ENCODE measurements at places on chromosomes 3 and 15.

DNA sequence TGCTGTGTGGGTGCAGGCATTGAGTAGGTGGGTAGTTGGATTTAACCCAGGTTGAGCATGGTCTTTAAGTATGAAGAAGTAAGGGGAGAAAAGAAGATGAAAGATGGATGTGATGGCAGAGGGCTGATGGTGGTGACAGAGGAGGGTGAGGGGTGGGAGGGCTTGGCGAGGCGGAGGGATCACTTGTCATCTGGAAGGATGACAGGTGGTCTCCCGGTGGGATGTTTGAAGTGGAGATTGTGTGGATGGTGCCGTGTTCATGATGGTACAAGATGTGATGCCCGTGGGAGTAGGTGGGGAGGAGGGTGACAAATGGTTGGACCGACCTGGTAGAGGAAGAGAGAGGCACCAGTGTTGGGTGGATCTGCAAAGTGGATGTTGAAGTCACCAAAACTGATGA lies 208.8 kb downstream of the RPLP1 start:
- no peak for DNase-seq

- peak; percentile 76 for DNase-seq
These were observed 6.5 kb downstream of the DAG1 start for GRCh38 chr3:49476563-49476962.

DNA sequence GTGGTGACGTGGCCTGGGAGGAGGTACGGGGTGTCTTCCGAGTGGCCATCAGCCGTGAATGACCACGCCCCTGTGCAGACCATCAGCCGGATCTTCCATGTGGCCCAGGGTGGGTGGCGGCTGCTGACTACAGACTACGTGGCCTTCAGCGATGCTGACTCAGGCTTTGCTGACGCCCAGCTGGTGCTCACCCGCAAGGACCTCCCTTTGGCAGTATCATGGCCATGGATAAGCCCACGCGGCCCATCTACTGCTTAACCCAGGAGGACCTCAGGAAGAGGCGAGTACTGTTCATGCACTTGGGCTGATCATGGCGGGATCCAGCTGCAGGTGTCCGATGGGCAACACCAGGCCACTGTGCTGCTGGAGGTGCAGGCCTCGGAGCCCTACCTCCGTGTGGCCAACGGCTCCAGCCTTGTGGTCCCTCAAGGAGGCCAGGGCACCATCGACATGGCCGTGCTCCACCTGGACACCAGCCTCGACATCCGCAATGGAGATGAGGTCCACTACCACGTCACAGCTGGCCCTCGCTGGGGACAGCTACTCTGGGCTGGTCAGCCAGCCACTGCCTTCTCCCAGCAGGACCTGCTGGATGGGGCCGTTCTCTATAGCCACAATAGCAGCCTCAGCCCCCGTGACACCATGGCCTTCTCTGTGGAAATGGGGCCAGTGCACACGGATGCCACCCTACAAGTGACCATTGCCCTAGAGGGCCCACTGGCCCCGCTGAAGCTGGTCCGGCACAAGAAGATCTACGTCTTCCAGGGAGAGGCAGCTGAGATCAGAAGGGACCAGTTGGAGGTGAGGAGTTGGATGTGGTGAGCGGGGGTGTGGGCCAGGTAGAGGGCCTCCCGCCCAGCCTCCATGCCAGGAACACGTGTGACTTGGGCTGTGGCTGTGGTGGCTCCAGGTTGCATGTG lies 178.4 kb downstream of the TBC1D2B start:
- DNase-seq = no peak

DNA sequence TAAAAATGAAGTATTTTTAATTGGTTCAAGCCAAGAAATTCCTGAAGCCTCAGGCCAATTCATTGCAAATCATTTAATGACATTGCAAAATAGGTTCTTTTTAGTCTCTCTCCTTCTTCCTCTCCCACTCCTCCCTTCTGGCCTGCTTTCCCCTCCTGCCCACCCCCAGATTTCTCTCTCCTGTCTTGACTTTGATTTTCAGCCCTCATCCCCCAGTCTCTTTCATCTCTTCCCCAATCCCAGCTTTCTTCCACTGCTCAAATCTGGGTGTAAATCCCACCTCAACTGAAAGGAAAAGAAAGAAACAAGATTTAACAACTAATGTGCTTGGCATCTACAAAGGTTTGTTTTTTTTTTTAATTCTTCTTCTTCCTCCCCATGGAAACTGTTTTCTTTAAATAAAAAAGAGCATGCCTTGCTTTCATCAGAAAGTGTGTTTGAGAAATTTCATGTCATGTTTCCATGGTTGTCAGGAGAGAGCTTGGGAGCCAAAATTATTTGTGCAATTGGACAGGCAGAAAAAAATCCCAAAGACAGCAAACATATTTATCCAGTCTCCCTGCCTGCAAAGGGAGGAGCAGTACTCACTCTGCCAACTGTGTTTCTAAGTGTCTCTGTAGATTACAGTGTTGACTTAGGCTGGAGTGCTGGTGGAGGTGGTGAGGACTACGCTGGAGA lies 50.4 kb downstream of the BOC start:
- no peak for DNase-seq

GRCh38 chr15:75713338-75713895 lies 769 bp upstream of the CSPG4 start:
- no peak for DNase-seq

DNA sequence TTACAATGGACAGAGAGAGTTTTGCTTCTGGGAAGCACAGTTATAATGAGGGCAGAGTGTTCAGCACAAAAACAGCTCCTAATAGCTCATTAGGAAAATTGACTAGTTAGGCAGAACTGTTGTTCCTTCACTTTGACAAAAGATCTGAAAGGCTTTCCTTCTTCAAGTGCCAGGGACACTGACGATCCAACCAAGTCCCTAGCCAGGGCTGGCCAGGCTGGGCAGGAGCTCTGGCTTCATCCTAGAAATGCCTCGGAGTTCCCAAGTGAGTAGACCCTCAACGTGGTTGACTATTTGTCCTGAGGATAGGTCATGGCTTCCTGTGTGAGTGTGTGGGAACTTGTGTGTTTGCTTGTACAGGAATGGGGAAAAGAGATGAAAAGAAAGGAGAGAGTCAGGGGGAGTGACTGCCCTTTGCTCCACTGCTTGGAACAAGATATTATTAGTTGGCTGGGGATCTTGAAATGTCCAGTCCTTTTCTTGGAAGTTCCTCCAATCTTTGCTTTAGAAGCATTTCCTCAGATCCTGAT lies 617.9 kb downstream of the NTRK3 start:
- DNase-seq = no peak

DNA sequence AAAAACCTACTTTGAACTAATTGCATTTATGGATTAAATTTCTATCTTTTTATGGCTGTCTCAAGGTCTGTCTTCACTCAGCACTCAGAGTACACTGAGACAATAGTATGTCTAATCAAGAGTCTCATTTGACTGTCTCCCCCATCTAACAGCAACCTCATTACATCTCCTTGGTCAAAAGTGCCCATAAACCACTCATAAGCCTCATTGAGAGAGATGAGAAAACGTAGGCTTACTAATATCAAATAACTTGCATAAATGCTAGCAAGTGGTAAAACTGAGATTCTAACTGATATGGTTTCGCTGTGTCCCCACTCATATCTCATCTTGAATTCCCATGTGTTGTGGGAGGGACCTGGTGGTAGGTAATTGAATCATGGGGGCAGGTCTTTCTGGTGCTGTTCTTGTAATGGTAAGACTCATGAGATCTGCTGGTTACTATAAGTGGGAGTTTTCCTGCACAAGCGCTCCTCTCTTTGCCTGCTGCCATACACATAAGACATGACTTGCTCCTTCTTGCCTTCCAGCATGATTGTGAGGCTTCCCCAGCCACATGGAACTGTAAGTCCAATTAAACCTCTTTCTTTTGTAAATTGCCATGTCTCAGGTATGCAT lies 113.9 kb downstream of the TFDP2 start:
- DNase-seq = no peak

GRCh38 chr3:195708061-195708460 lies 12.7 kb upstream of the MUC20 start:
- DNase-seq = no peak

DNA sequence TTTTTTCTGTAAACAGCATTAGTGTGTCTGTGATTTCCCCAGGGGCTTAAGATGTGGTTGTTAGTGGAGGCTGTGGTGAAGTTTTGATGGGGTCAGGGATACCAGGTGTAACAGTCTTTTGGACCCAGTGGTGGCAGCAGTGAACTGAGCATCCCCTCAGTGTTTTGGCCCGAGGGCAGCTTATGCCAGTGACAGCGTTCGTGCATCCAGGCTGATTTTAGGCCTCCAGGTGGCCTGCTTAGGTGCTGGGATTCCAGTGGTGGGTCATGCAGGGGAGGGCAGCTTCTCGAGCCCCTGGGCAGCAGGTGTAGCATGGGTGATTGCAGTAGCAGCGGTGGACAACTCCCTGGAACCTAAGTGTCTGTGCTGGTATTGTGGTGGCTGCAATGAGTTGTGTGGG lies 29.2 kb downstream of the STT3B start:
- DNase-seq = no peak

DNA sequence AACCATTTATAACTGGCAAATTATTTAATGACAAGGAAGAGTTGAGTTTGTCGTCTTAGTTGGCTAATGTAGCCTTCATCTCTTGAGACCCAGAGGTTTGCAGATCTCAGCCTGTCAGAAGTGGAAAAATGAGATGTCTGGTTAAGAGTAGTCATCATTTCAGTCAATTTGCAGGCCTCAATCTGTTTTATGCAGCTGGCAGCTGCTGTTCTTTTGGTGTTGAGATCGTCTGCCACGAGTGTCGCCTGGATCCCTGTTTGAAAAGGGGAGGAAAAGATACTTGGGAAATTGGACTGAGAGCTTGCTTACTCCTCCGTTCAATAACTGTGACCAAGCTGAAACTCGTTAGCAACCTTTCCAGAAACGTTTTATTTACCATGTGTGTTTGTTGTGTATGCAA lies 2.3 kb downstream of the PHLDB2 start:
- no peak for DNase-seq

DNA sequence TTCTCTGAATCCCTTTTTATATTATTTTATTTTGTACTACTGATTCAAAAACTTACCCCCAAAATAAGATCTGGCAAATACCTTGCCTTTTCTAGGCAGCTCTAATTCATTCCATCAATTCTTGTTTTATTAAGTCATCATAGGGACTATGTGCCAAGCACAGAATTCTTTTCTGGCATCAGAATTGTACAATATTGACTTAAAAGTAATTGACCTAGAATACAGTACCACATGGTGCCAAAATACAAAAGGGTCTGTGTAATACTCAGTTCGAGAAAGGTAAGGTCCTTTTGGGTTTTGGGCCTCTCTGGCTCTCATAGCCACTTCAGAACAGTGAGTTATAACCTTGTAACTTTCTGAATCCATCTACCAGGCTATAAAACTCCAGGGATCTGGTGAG lies 46.2 kb downstream of the KBTBD8 start:
- no peak for DNase-seq

DNA sequence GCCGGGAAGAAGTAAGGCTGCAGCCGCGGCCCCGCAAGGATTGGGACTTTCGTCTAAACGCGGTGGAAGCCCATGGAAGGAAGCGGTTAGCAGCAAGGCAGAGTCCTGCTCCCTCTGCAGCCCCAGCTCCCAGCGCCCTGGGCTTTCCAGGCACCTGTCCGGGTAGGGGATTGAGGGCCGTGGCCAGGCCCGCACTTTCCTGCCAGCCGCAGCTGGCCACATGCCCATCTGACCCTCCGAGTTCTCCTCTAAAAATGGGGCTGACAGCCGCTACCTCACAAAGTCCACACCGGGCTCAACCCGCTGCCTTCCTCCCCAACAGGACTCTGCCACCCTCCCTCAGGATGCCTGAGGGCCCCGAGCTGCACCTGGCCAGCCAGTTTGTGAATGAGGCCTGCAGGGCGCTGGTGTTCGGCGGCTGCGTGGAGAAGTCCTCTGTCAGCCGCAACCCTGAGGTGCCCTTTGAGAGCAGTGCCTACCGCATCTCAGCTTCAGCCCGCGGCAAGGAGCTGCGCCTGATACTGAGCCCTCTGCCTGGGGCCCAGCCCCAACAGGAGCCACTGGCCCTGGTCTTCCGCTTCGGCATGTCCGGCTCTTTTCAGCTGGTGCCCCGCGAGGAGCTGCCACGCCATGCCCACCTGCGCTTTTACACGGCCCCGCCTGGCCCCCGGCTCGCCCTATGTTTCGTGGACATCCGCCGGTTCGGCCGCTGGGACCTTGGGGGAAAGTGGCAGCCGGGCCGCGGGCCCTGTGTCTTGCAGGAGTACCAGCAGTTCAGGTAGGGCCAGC lies 1.9 kb downstream of the NEIL1 start:
- DNase-seq = no peak

DNA sequence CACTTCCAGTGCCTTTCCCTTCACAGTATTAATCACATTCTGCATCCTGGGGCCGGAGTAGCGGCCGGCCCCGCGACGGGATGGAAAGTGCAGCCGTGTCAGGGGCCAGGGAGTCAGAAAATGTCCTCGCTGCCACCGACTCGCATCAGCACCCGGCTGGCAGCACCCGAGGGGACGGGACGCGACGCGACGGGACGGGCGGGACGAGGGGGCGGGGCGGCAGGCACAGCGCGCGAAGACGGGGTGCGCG lies 353 bp downstream of the ATG3 start:
- DNase-seq = no peak

DNA sequence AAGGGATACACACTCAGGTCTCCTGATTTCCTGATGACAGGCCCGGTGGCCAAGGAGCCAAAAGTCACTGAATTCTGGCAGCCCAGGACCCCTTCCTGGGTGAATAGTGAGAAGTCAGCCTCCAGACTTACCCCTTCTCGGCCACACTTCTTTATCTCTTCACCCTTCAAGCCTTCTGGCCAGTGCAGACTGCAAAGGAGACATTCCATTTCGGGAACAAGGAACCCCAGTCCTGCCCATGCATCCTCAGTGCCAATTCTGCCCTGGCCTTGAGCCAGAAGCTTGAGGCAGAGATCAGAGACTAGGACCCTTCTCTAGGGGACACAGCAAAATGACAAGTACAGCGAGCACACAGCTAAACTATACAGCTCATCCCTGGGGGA lies 28.8 kb downstream of the GRAMD2A start:
- no peak for DNase-seq

GRCh38 chr3:157226173-157226847 lies 66.4 kb upstream of the CCNL1 start:
- DNase-seq = no peak

DNA sequence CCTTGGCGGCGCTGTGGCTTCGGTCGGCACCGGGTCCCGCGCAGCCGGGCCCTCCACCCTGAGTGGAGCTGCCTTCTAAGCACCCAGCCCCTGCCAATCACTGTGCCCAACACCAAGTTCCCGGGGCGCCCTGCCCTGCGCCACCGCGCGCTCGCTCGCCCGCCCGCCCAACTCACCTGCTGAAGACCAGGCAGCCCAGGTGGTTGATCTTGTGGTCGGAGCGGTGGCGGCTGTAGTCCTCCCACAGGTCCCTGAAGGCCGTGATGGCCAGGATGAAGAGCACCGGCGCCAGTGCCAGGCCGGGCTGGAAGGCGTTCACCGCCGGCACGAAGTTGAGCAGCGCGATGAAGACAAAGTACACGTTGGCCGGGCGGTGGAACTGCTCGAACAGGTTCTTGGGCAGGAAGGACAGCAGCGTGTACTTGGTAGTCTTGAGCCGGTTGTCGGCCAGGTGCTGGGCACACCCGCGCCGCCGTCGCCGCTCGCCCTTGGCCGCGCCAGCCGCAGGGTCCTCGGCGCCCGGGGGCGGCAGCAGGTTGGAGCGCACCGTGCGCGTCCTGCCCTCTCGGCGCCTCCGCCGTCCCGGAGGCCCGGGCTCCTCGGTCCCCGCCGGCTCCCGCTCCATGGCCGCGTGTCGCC lies 536 bp downstream of the ATP10A start:
- peak; percentile 41 for DNase-seq
